ENCODE measurements at places on chromosomes 11 and 22. TPM values are rescaled to one million over a fixed set of nuclear protein-coding genes. Genes with fewer than 3 reads are reported as not detected.

ZNRF3 gene
- 5.9 TPM for total RNA-seq

RIC3 gene
- 0.39 TPM for total RNA-seq

MS4A15 gene
- total RNA-seq = not detected

SLC16A8 gene
- 0.24 TPM for total RNA-seq

MMP12 gene
- not detected for total RNA-seq
